Fibroblast of the conjunctiva (primary cell): ENCODE measurements at places on chromosomes 4 and X.

- no peak for DNase-seq
These were observed 23.5 kb downstream of the CHM start for GRCh38 chrX:86023811-86024210.

GRCh38 chr4:127410201-127410600, 222.6 kb upstream of the INTU start:
- DNase-seq, result no peak

DNA sequence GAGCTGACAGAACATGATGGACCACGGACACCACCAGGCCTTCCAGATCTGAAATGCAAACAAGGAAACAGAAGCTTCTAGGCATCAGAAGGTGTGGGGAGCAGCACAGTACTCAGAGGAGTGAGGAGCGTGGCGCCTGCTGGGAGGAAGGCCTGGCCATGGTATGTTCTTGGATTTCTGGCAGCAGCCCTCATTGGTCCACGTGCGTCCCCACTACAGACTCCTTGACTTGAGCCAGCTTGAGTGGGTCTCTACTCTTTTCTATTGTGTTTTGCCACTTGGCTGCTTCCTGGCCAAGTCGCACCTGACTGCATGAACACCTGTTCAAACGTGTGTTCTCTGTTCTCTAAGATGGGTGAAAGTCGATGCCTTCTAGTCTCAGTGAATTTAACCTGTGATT, 18.0 kb downstream of the ZNF275 start:
- no peak for DNase-seq

DNA sequence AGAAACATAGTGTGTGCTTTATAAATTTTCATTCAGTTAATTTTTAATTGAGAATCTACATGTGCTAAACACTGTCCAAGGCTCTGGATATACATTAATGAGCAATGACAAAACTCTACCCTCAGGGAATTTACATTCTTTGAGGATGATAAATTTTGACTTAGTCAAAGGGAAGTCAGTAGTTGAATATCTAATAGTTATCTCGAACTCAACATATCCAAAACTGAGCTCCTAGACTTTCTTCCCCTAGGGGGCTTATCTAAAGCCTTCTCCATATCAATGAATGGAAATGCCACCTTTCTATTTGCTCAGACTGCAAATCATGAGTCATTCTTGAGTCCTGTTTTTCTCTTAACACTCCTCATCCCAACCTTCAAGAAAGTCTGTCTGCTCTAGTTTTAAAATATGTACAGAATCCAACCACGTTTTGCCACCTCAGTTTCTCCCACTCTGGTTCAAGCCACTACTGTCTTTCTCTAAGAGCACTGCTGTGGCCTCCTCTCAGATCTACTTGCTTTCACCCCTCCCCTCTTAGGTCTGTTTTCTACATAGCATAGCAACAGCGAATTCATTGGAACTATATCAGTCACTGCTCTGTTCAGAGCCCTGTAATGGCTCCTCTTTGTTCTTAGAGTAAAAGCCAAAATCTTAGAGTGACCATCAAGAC, 9.5 kb downstream of the PARM1 start:
- no peak for DNase-seq

GRCh38 chr4:139279760-139280620, at the start of gene MGARP:
Gene MGARP (minus strand): TSS chr4:139280225. CDS start chr4:139280158, 67 bp downstream.
- DNase-seq, result no peak
